ENCODE measurements at places on chromosomes 4 and X. TPM values are rescaled to one million over a fixed set of nuclear protein-coding genes. Genes with fewer than 3 reads are reported as not detected.

Gene AFP
- total RNA-seq: not detected

Gene ADGRG4
- 0.10 TPM for total RNA-seq

Gene EDA2R
- 1.9 TPM for total RNA-seq

Gene CXCL1
- 147 TPM for total RNA-seq

Gene GAGE13
- not detected for total RNA-seq

Gene HSFX3
- total RNA-seq: not detected

Gene CRLF2
- 0.47 TPM for total RNA-seq

Gene SRPX2
- total RNA-seq: 35.0 TPM

Gene JCHAIN
- total RNA-seq: not detected

Gene MORC4
- total RNA-seq: 12.4 TPM

Gene LINC00632
- 2.3 TPM for total RNA-seq

Gene BEX3
- total RNA-seq: 218 TPM

Gene NPNT
- 0.59 TPM for total RNA-seq

Gene CYP2U1
- total RNA-seq: 5.8 TPM

Gene OTUD6A
- total RNA-seq: not detected

Gene RAI2
- total RNA-seq: 2.7 TPM

Gene OCRL
- 9.3 TPM for total RNA-seq

Gene CASP3
- total RNA-seq: 50.2 TPM

Gene SMIM31
- total RNA-seq: not detected

Gene AR
- total RNA-seq: 0.30 TPM

Gene STBD1
- 3.5 TPM for total RNA-seq

Gene SLITRK4
- 6.7 TPM for total RNA-seq

Measured in mammary microvascular endothelial cell (primary cell).